Endothelial cell of umbilical vein (primary cell): ENCODE measurements at places on chromosomes 3 and 15. TPM values are rescaled to one million over a fixed set of nuclear protein-coding genes. Genes with fewer than 3 reads are reported as not detected.

Gene NRROS
- total RNA-seq, result 14.4 and 15.6 TPM in 2 replicates

- no peak for DNase-seq
Observed at GRCh38 chr3:59306436-59306835, 256.6 kb upstream of the CFAP20DC start.

DNA sequence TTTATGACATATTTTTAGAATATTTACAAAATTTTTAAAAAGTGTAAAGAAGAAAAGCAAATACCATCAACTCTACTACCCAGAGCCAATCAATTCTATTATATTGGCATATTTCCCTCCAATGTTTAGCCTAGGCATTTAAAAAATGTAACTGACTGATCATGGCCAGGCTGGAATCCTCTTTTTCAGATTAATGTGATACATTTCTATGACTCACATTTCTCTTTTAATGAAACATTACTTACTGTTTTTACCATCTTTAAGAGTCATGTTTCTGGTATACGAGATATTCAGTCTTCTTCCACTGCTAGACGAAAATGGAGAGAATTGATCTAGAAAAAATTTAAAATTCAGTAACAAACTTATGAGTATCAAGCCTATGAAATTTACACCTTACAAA lies 53.4 kb upstream of the DCUN1D1 start:
- no peak for DNase-seq

GRCh38 chr3:30342318-30343060 lies 263.9 kb upstream of the TGFBR2 start:
- DNase-seq, result peak; percentile 94

- DNase-seq, result no peak
Observed at GRCh38 chr15:100264994-100265640, 76.7 kb downstream of the ADAMTS17 start.
